ENCODE measurements at places on chromosomes 4 and X.

GRCh38 chrX:9578083-9578779, 113.4 kb downstream of the TBL1X start:
- no peak for DNase-seq

- no peak for DNase-seq
These were observed 13.6 kb upstream of the KIT start for GRCh38 chr4:54643958-54644751.

DNA sequence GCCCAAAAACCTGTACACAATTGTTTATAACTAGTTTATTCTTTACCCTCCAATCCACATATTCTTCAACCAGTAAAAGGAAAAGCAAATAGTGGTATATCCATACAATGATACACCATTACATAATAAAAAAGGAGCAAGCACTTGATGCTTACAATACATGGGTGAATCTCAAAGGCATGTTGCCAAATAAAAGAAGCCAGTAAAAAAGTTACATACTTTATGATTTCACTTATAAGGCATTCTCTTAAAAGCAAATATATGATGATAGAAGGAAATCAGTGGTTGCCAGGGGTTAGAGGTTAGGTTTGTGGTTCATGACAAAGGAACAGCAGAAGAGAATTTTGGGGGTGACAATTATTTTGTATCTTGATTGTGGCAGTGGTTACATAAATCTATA, 896.1 kb upstream of the LCORL start:
- DNase-seq, result no peak

DNA sequence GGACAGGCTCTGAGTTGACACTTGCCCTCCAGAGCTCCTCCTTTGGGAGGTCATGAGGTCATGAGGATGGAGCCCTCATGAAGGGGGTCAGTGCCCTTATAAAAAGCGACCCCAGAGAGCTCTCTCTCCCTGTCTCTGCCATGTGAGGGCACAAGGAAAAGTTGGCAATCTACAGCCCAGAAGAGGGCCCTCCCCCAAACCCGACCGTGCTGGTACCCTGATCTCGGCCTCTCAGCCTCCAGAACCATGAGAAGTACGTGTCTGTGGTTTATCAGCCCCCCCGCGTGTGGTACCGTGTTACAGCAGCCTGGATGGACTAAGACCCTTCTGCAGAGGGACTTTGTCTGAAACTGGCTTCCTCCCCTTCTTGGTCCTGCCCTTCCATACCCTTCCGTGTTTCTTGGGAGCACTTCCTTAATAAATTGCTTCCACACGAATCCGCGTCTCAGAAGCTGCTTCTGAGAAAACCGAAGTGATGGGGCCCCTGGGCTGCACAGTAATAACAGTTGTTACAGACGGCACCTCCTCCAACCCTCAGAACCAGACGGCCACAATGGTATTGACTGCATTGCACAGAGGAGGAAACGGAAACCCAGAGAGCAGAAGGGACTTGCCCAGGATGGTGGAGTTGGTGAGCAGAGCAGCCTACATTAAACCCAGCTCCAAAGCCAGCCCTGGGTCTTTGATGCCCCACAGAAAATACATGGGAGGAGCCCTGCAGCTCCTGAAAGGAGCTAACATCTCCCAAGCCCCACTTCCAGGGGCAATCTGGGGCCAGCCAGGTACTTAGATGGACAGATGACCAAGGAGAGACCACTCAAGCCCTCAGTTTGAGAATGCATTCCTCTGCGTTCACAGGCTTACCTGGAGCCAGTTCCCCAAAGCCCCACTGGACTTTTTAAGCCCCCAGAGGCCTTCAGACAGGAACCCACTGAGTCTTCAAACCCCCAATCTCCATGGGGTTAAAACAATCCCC, 242.7 kb downstream of the BCOR start:
- DNase-seq, result no peak

DNA sequence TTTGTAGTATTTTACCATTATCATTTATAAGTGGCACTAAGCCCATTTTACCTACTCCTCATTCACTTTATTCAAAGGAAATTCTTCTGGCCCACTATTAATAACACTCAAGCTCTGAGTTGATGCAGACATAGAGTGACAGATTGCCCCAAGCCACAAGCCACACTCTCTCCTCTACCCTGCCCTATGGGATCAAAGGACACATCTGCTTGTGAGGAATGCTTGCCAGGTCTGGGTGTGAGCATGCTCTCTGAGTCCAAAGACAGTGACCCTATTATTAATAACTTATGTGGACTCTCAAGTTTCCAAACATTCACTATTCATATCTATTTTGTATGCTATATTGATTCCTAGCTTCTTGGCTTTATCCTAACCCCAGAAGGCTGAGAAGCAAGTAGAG, 18.5 kb downstream of the ETNPPL start:
- no peak for DNase-seq

DNA sequence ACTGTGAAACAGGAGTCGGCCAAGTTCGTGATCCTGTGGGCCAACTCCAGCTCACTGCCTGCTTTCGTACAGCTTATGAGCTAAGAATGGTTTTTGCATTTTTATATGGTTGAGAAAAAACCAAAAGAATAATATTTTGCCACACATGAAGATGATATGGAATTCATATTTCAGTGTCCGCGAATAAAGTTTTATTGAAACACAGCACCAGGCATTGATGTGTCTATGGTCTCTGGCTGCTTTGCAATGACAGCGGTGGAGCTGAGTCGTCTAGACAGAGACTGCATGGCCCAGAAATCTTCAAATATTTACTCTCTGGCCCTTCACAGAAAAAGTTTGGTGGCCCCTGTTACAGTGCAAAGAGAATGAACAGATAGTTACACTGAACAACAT, 20.2 kb downstream of the CLCN4 start:
- DNase-seq, result no peak
